ENCODE measurements at places on chromosomes 11 and 22. TPM values are rescaled to one million over a fixed set of nuclear protein-coding genes. Genes with fewer than 3 reads are reported as not detected.

Gene ZFTA
- polyA plus RNA-seq: not detected

DNA sequence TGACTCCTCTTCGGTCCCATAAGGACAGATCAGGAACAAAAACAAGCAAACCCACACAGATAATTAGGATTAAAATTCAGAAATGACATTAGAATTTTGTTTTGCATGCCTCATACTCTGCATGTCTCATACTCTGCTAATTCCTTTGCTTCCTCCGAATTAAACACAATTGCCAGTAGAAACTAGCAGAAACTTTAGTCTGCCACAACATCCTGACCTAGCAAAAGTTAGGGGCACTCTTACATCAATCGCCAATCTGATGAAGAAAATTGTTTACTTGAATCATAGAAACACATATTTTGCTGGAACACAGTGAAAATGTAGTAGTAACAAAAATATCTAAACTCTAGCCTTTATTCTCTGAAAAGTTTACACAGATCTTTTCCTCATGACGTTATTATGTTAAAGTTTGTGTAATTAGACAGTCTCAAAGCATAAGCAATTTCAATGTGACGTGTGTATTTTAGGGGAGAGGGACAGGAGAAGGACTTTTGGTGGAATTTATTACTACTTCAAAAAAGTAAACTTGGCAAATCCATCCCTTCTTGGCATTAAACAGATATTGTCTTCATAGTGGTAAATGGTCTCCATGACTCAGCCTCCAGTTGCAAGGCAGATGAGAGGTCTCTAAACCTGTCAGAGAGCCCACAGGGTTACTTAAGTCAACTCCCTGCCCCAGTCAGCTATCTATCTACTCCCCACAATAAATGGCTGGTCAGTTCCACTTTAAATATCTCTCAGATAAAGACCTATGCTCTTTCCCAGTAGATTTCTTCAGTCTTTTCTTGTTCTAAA lies 249.8 kb upstream of the UBASH3B start:
- no peak for DNase-seq

DNA sequence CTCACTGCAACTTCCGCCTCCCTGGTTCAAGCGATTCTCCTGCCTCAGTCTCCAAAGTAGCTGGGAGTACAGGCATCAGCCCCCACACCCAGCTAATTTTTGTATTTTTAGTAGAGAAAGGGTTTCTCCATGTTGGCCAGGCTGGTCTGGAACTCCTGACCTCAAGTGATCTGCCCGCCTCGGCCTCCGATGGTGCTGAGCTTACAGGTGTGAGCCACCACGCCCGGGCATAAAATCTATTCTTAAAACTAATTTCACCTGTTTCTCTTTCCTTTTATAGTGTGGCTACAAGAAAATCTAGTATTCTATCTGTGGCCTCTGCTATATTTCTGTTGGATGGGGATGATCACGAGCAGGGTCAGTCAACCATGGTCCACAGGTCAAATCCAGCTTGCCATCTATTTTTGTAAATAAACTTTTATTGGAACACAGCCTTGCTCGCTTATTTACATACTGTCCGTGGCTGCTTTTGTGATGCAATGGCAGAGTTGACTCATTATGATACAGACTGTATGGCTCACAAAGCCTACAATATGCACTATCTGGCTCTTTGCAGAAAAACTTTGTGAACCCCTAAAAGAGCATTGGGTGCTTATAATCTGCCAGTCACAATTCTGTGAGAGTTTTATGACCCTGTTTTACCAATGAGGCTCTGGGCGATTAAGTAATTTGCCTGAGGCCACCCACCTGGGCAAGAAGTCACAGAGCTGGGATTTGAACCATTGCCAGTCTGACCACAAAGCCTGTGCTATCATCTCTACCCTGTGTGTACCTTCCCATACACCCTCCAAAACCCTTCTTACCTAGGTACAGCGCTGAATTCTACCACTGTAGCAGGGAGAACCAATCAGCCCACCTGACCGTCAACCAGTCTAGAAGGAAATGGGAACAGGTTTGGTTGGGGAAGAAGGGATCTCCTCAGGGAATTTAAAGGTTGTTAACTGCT lies 28.3 kb downstream of the SLC1A2 start:
- peak; percentile 52 for DNase-seq

- no peak for DNase-seq
Observed at GRCh38 chr22:44063462-44064371, 39.6 kb downstream of the PARVB start.

Gene KCNJ11
- not detected for polyA plus RNA-seq

- no peak for DNase-seq
Observed at GRCh38 chr11:108606495-108607160, 13.1 kb upstream of the EXPH5 start.

GRCh38 chr11:85483861-85484260 lies 143.3 kb downstream of the DLG2 start:
- DNase-seq: no peak

Gene SSTR3
- polyA plus RNA-seq: not detected

DNA sequence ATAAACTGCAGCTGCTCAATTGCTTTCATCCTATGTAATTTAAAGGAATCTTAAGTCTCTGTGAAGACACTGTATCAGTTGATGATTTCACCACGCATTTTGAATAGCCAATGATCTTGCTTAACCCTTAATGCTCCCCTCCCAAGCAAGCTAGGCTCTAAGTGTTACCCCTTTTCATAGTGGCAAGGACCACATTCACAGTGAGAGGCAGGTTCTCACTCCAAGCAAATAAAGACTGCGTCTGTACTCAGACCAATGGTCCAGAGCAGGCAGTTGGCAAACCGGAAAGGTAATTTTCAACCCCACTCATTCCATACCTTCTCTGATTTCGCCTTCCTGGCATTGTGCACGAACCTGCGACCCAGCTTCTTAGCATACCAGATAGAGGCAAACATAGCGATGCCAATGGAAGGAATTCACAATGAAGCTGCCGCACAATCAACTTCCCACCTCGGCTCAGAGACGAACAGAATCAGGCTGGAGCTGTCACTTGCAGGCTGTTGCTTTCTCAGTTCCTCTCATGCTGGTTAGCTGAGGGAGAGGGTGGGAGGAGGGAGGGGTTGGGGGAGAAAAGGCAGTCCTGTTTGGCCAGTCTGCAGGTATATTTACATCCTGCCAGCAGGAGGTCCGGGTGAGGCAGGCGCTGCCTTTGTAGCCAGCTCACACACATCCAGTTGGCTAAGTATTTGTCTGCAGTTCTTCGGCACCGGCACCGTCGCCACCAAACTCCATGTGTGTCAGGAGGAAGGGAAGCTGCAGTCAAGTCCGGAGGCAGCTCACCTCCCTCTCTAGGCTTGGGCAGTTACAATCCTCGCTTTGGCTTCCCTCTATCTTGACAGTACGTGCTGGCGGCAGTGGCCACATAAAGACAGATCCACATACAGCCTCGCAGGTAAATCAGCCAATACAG lies 1151.2 kb upstream of the CCDC90B start:
- DNase-seq: no peak

Gene GVQW3
- polyA plus RNA-seq: not detected

Gene PRG2
- polyA plus RNA-seq: 1.1 TPM

- DNase-seq: no peak
Observed at GRCh38 chr22:46062971-46063631, 86.1 kb upstream of the WNT7B start.

Gene SPINDOC
- polyA plus RNA-seq: 0.10 TPM

- DNase-seq: no peak
Observed at GRCh38 chr11:76634886-76635285, 35.7 kb downstream of the LRRC32 start.

DNA sequence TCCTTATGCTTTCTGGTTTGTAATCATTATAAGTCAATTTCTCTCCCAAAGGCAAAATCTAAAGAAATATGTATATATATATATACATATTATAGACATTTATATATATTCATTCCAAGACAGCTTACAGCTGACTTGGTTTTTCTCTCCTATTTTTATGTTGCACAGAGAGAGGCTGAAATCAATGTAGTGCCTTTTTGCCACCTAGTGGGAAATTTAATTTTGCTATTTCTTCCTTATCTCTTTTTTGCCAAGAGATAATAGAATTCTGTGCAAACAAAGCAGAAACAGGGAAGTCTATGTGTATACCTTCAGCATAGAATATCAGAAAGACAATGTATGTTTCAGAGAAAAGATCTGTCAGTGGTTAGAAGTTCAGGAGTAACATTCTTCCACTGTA lies 186.0 kb upstream of the ANO5 start:
- no peak for DNase-seq

GRCh38 chr11:122853971-122854446 lies 15.7 kb downstream of the CRTAM start:
- peak; percentile 71 for DNase-seq

GRCh38 chr11:12768726-12769673 lies 94.8 kb downstream of the TEAD1 start:
- no peak for DNase-seq

Gene PLAAT2
- polyA plus RNA-seq: not detected

- peak; percentile 54 for DNase-seq
Observed at GRCh38 chr22:32202539-32203180, 2.2 kb downstream of the RFPL2 start.

DNA sequence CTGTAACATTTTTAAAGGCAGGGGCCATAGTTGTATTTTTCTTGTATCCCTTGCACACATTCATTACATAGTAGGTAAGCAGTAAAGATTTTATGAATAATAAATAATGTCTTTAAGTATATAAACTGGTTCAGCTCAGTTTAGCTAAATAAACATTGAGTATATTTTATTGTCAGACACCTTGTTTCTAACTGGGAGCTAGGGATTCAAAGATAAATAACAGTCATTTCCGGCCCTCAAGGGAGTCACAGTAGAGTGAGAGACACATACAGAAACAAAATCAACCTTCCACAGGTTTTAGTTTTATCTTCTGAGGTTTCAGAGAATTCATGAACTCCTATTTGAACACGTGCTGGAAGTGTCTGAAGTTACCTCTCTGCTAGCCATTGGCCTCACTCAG lies 760.2 kb downstream of the DLG2 start:
- no peak for DNase-seq

Gene DEUP1
- polyA plus RNA-seq: not detected

DNA sequence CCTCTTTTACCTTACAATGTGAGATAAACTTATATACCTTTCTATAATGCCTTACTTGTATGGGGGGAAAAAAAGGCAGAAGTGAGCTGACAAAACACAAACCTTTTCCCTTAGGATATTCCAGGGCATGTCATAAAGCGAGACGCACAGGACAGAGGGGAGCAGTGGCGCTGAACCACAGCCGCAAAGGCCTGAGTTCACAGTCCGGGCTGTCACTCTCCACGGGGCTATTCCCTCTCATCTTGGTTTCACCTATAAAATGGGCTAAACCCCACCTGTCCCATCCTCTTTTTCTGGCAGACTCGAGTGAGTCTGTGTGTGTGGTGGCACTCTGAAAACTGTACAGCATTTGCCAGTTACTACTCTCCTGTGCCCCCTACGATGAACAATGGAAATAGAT lies 14.4 kb upstream of the FXYD2 start:
- DNase-seq: no peak

- DNase-seq: no peak
Observed at GRCh38 chr11:11038352-11038751, 180.5 kb upstream of the ZBED5 start.

Gene STX3
- polyA plus RNA-seq: 22.4 TPM

- no peak for DNase-seq
Observed at GRCh38 chr22:50524676-50525103, 708 bp downstream of the SCO2 start.

GRCh38 chr11:108895579-108896480 lies 231.0 kb downstream of the DDX10 start:
- peak; percentile 47 for DNase-seq

DNA sequence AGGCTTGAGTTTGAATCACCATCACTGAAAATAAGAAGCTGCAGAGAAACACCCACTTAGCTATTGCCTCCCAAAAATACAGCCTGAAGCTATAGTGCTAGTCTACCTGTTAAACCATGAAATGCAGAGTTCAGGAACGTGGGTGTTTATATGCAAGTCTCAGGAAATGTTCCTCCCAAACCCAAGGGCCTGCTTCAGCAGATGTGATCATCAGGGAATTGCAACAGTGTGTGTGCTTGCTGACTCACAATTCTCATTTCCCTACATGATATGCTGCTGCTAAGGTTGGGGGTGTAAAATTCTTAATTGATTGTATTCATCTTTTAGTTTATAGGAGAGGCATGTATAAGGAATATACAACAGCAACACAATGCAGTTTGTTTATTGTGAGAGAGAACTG lies 49.6 kb downstream of the NUP98 start:
- DNase-seq: peak; percentile 36

DNA sequence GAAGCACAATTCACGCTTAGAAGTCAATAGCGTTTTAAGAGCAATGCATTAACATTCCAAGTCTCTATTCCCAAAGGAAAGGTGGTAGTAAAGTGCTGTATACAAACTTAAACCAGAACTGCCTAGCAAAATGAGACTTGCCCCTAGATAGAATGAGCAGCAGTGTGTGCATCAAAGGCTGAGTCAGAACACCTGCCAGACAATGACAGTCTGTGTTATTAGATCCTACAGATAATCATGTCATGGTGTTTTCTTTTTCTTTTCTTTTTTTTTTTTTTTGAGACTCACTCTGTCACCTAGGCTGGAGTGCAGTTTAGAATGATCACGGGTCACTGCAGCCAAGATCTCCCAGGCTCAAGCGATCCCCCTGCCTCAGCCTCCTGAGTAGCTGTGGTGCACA lies 1.6 kb downstream of the RTCB start:
- no peak for DNase-seq

DNA sequence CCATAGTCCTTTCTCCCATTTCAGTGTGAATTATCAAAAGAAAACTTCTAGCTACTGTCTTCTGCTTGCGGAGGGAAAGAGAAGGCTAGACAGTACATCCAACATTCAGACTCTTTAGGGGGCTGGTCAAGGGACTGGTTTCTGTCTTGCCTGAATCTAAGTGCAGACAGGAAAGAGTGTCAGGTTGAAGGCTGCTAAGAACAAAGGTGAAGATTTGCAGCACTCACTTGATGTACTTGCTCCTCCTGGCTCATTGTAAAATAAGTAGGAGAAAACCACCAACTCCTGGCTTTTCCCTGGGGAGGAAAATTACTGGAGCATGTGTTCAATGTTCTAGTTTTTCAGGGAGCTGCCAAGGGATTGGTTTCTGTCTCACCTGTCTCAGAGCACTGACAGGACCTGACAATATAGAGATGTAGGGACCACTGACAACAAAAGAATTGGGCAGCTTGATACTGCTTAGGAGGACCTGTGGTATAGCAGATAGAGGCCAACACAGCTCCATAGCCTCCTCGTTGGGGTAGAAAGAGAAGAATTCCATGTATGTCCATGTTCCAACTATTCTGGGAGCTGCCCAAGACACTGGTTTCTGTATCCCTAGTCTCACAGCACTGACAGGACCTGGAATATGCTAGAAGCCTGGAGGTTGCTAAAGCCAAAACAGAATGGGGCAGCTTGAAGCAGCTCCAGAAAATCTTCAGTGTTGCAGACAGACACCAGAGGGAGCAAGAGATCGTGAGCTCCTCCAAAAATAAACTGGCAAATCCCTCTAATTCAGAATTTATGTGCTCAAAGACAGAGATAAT lies 39.7 kb upstream of the MMP12 start:
- DNase-seq: no peak

Gene WT1
- not detected for polyA plus RNA-seq

Gene GPR137
- 21.0 TPM for polyA plus RNA-seq

Gene SSRP1
- 26.0 TPM for polyA plus RNA-seq

Measured in CD14-positive monocyte (primary cell).